ENCODE measurements at places on chromosomes 2 and 18.

GRCh38 chr2:71101656-71102055, 28.4 kb downstream of the MCEE start:
- DNase-seq: peak; percentile 7

GRCh38 chr2:41941831-41942230, 106.0 kb upstream of the PKDCC start:
- no peak for DNase-seq

DNA sequence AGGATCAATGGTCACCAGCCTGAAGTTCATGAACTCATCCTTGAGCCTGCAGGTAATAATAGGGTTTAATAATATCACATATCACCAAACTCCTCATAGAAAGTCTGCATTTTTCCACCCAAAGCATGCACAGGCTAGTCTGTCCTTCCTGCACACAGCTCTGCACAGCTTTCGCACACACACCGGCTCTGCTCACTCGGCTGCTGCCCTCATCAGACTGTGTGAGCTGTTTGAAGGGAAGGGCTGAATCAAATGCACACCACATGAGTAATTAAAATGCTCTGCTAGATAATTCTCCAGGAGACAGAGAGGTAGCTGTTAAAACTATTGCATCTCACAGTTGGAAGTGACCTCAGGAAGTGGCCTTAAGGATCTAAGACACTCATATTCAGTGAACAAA, 108.4 kb upstream of the YPEL5 start:
- DNase-seq: no peak

- DNase-seq: peak; percentile 17
These were observed 15.4 kb downstream of the TGOLN2 start for GRCh38 chr2:85312404-85312803.

DNA sequence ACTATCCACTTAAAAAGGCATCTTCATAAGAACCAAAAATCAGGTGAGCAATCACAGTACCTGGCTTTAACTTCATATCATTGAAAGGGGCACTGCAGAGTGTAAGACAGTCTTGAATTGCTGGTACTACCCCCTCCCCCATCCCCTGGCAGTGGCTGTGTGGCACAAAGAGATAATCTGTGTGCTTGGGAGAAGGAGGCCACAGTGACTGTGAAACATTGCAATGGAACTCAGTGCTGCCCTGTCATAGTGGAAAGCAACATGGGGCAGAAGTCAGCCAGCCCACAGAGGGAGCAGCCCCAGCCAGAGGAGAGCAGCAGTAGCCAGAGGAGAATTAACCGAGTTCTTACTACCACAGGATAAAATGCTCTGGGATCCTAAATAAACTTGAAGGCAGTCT, 45.3 kb upstream of the UGP2 start:
- no peak for DNase-seq

- no peak for DNase-seq
These were observed 7.7 kb downstream of the LPIN1 start for GRCh38 chr2:11753886-11754699.

DNA sequence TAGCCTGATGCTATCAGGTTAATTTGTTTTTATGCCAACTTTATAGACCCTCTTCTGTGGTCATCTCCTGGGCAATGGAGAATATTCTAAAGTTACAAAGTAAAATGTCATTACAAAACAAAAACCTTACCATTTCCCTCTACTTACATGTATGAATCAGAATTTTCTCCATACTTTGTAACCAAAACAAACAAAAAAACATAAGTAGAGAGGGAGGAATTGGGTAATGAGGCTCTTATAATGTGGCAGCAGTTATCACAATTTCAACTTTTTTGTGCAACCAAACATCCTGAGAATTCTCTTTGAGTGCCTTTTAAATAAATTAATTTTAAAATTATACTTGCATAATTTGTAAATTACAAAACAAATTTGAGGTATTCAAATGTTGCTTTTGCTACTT, 332.8 kb downstream of the TXNL1 start:
- DNase-seq: no peak

DNA sequence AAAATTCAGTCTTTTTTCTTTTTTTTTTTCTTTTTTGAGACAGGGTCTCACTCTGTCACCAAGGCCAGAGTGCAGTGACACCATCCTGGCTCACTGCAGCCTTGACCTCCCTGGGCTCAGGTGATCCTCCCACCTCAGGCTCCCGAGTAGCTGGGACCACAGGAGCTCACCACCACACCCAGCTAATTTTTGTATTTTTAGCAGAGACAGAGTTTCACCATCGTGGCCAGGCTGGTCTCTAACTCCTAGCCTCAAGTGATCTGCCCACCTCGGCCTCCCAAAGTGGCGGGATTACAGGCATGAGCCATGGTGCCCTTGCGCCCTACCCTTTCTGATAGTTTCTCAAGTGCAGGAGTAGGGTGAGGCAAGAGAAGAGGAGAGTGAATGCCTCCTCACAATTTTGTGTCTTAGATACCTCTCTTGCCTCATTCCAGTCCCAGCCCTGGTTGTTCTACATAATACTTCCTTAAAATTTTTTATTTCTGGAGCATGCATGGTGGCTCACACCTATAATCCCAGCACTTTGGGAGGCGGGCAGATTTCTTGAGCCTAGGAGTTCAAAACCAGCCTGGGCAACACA, 68.2 kb upstream of the CAB39 start:
- DNase-seq: no peak

DNA sequence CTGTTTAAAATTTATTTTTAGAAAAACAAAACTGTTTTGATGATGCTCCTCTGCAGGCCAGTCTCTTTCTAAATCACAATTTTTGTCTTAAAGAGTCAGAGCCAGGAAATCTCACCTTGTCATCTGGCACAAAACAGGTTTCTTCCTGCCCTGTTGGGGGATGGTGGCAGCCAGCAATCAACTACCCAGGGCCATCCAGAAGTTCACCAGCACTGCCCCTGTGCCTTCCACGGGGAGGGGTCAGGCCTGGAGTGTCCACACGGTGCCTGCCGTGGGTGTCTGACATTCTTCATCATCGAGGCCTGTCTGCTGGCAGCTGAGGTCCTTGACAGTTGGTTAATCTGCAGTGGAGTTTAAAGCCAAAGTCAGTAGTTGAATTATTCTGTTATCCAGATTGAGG, 40.0 kb upstream of the BMP10 start:
- no peak for DNase-seq

DNA sequence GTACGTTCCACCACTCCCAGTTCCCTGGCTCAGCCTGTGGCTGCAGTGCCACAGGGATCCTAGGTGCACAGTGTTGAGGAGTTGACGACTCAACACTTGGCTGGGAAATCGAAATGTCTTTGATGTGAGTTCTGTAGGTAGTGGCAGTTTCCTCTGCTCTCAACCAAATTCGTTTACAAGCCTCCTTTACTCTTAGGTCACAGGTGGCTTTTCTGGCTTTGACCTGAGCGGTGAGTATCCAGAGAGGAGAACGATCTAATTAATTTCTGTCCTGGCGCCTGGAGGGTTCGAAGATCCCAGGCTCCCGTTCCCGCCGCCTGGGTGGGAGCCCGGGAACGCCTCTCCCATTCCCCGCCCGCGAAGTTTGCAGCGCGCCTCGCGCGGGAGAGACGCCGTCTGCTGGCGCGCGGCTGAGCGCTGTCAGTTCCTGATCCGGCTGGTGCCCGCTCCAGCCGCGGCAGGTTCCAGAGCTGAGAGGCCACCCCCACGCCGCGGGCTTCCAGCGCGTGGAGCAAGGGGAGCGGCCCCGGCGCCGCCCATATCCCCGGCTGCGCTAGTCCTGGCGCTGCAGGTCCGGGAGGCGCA, at the start of gene LAMA3:
Gene LAMA3 (plus strand): TSS at position 423 of the 585 bp plus-strand sequence. CDS start 231 bp downstream, outside the sequence.
- peak; percentile 49 for DNase-seq

GRCh38 chr2:41024816-41025215, 572.9 kb upstream of the SLC8A1 start:
- no peak for DNase-seq

- DNase-seq: no peak
These were observed 63.0 kb upstream of the CPO start for GRCh38 chr2:206876216-206876860.

DNA sequence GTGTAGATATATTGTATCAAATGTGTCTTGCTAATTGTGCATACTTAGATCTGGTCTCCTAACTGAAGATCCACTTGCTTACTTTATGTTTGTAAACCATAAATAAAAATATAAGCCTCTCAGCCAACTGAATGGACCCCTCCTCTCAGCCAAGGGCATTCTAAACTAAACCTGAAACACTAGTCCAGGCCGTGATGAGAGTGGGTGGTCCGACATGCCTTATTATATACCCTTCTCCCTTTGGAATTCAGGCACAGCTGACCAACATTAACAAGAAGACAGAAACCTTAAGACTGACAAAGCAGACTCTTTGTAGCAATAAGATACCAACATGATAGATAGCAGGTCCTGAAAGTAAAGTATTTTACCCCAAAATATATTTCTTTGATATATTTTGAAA, 64.3 kb upstream of the PLA2R1 start:
- no peak for DNase-seq

DNA sequence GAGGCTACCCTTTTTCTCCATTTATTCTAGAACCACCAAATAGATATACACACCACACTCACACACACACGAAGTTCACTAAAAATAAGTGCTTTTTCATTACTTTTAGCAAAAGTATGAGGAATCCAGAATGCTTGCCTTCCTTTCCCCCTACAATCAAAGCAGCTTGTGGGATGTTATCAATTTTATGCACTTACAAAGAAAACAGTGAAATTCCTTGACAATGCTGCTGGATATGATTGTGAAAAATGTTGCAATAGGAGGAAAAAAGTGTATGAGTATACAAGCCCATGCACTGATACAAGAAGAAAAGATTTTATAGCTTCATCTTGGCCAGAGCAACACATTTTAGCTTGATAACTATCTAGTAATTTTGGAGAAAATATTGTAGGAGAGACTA, 269.2 kb downstream of the XIRP2 start:
- DNase-seq: no peak

GRCh38 chr18:48228841-48229240, 180.3 kb downstream of the ZBTB7C start:
- DNase-seq: no peak

DNA sequence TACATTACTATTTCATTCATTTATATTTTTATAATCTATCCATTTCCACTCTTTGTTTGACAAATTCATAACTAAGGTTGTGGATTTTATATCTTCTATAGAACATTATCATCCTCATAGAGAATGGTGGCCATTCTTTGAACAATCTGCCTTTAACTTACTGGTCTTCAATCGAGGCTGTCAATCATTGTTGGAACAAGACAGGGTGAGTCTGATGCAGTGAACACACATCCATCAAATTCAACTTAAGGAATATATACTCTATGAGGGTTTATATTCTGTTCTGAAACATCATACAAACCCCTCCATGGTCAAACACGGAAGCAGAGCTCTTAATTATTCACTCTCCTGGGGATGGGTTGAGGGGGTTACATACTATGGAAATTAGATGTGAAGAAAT, 28.3 kb upstream of the KLF7 start:
- DNase-seq: no peak

DNA sequence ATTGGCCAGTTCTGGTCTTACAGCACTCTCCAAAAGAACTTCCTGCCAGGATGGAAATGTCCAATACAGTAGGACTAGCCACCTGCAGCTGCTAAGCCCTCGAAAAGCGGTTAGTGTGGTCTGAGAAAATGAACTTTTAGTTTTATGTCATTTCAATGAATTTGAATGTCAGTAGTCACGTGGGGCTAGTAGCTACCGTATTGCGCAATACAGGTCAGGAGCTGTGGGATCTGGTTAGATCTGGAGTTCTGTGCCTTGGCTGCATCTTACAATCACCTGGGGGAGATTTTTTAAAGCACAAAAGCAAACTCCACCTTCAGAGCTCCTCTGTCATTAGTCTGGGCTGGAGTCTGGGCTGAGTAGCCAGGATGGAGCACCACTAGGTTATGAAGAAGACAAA, 35.9 kb downstream of the C1QL2 start:
- DNase-seq: no peak

DNA sequence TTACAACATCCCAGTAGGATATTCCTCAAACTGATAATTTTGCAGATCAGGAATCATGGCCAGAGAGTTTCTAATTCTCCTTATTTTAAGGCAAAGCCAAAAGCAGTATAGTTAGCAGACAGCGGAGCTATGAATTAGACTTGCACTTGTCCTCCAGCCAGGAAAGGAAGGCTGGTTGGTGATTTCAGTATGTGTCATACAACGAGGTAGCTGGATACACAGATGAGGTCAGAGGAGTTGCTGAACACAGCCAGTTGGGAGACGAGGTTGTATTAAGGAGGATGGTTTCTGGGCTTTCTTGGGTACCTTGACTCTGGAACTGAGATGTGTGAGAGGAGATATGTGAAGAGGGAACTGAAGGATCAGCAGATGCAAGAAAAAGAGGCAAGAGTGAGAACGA, 185.2 kb downstream of the SOX11 start:
- no peak for DNase-seq

- DNase-seq: no peak
These were observed 50.5 kb downstream of the DYSF start for GRCh38 chr2:71503837-71504236.

DNA sequence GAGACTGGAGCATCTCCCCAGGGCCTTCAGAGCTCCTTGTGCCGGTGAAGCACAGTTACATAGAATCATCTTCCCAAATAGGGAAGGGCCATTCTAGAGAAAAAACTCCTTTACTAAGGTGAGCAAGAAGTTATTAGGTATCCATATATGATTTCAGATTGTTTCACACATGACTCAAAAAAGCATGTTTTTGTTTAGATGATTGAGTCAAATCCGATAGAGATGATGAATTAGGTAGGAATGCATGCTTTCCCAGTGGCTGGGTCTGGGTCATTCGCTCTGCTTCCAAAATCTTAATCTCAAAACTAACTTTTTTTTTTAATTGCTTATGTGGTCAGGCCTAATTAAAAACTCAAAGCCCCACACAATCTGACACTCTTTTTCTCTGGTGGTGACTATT, 3.8 kb downstream of the NT5C1B start:
- DNase-seq: no peak

DNA sequence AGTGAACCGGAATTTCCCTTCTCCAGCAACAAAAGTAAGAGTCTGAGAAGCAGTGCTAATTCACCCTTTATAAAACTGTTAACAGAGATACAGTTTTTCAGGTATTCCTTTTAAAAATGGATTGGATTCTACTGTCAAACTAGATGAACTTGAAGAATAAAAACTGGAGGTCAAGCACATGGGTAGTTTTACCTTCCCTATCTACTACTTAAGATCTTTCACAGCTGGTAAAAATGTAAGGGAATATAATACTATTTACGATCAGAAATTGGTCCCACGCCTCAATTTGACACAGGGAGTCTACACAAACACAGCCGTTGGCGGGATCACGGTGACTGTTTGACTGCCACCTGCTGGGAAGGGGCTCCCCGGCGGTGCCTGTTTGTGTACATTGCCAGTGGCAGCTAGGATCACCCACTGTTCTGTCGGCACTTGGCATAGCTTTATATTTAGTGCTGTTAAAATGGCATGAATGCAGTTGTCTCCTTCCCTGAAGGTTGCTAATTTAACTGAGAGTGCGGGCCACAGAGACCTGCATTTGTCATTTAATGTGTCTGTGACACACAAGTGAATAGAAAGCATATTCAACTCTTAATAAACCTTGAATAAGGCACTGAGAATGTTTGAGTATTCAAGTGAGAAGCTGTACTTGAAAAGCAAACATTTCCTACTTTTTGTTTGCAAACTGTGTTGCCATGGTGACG, 59.5 kb downstream of the ABCG8 start:
- no peak for DNase-seq
